T-helper 2 cell (primary cell): ENCODE measurements at places on chromosomes 13 and 19.

DNA sequence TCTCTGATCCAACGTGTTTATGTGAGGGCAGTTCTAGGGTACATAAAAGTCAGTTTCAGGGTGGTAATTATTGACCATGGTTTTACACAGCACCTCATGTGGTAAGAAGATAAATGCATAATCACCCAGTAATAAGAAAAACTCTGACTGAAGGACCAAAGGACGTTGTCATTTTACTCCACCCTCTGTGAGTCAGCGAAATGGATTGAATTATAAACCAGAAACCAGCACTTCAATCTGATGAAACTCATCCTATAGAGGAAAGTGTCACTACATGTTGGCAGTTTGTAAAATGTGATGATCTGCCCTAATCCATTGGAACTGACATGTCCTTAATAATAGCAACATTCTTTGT, 406.8 kb downstream of the KLF5 start:
- DNase-seq, result no peak

DNA sequence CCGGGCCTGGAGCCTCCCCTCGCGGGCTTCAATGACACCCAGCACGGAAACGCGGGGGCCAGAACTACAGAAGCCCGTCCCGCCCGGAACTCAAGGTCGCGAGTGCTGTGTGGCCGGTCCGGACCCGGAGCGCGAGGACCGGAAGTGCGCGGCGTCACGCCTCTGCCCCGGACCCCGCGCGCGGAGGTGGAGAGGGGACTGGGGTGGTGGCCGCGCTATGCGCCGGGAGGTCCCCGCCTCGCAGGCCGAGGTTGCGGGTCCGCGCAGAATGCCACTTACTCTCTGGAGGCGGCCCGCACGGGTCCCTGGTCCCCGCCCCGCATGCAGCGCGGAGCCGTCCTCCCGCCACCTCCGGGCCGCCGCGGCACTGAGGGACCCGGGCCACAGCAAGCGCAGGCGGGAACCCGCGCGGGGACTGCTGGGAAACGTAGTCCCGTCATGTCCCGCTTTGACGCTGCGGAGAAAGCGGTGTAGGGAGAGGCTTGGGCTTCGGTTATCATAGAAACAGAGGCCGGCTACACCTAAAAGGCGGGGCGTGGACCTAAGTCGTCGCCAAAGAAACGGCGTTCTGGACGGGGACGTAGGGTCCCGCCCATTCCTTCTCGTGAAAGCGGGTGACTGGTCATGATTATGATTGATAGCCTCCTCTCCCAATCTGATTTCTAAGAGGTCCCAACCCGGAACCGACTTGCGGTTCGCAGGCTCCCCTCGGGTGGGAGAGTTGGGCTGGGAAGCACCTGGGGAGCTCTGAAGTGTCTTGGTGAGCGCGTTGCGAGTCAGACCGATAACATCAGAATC, at the start of gene ZNF837:
TSS of gene ZNF837 (minus strand) at position 369 of the 798 bp plus-strand sequence. CDS start 11,698 bp downstream, outside the sequence.
- peak; percentile 100 for DNase-seq

DNA sequence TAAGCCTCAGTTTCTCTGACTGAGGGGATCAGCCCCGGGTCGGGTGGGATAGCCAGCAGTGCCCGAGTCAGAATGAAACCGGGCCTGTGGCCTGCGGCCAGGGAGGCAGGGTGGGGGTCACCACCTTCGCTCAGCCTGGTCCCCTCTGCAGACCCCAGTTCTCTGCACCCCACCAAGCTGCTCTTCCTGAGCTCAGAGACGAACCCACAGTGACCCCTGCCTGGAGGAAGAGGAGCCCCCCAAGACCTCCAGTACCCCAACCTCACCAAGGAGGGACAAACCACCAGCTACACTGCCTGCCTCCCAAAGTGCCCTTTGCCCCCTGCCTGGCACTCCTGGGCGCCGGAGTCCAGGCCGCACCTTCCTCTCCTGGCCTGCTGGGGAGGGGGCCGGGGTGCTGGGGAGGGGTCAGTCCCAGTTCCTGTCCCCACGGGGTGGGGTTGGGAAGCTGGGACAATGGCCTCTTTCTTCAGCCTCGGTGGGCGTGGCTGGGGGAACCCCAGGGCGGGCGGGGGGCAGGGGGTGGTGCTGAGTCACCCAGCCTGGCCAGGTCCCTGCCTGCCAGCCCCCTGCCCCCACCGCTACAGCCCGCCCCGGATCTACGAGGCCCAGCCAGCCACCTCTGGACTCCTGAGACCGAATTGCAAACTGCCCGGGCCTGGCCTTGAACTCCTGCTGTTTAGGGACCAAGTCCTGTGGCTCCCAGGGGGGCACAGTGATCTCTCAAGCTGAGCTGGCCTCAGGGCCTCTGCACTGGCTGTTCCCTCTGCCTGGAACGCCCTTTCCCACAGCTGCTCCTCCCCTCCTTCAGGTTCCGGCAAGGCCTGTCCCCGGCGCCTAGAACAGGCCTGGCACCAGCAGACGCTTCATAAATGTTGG, 14.3 kb downstream of the ZBTB7A start:
- DNase-seq, result no peak

DNA sequence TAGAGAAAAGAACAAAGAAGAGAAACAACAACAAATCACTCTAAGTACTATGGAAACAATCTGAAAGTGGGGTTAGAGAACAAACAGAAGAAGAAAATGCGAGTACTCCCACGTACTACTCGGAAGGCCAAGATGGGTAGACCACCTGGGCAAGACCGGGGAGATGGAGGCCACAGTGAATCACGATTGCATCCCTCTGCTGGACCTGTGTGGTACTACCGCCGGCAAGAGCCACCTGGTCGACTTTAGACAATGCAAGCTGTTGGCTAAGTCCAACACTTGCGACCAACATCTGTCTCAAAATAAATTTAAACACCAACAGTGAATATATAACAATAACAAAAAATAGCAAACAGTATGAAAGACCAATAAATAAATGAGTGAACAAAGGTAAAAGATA, 45.5 kb upstream of the ZNF91 start:
- no peak for DNase-seq

DNA sequence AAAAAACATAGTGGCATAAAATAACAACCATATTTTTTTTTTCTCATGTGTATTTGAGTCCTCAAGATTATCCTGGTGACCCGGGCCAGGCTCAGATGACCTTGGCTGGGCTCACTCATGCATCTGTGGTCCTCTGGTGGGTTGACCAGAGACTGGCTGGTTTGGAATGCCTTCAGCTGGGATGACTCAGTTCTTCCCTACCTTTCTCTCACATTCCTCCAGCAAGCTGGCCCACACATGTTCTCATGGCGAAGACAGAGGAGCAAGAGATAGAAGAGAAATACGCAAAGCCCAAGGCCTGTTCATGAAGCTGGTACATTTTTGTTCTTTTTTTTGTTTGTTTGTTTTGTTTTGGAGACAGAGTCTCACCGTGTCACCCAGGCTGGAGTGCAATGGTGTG, 14.3 kb upstream of the ZNF541 start:
- DNase-seq, result no peak

GRCh38 chr19:48745208-48745995, 1.3 kb downstream of the IZUMO1 start:
- DNase-seq, result peak; percentile 42

DNA sequence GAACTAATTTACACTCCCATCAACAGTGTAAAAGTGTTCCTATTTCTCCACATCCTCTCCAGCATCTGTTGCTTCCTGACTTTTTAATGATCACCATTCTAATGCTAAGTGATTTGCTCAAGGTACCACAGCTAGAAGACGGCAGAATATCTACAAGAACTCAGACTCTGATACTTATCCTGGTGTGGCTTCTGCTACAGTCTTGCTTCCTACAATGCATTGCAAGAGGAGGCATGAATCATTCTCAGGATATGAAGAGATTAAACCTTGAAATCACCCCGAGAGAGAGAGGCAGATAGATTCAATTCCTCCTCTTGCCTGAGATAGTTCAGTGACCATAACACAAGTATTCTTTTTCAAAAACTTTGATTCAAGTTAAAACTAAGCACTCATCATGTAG, 306.4 kb downstream of the TBC1D4 start:
- no peak for DNase-seq

- peak; percentile 34 for DNase-seq
These were observed 3.0 kb upstream of the COX6B1 start for GRCh38 chr19:35644987-35645679.

DNA sequence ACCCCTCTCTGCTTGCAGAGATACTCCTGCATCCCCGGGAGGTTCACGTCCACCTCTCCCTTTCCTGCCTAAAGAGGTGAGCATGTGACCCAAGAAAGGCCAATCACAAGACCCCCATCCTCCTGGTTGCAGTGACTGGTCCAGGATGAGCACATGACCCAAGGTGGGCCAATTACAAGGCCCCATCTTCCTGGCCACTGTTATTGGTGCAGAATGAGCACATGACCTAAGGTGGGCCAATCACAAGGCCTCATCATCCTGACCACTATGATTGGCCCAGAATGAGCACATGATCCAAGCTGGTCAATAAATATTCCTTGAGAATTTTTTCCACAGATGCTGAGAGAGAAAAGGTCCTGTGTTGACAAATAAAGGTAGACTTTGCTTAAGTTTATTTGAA, 350.7 kb downstream of the EFNB2 start:
- DNase-seq, result no peak

DNA sequence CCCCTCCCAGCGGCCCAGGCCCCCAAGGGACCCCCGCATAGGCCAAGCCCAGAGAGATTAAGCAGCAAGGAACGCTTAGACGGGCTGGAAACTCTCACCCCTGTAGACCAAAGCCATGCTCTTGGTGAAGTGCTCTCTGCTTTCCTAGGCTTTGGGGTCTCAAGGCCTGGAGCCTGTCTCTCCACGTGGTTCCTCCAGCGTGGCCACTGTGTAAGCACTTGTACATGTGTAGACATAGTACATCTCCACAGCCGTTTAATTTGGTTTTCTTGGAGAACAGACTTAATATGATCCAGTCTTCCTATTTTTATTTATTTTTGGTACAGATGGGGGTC, 1.1 kb downstream of the NUDT19 start:
- DNase-seq, result peak; percentile 11

DNA sequence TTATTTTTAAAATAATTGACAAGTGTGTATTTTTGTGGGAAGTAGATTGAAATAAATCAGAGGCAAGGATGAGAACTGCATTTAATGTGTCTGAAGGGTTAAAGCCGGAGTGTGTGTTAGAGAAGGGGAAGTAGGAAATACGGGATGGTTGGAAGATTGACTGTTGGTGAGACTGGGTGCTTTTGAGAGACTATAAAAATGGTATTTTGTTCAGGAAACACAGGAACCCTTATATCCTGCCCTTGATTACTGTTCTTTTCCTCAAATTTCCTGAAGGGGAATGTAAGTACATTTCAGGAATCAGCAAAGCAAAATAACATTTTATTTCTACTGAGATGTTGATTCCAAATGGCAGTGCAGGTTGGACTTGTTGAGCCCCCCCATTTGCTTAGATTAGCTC, 15.1 kb downstream of the IFT88 start:
- no peak for DNase-seq

DNA sequence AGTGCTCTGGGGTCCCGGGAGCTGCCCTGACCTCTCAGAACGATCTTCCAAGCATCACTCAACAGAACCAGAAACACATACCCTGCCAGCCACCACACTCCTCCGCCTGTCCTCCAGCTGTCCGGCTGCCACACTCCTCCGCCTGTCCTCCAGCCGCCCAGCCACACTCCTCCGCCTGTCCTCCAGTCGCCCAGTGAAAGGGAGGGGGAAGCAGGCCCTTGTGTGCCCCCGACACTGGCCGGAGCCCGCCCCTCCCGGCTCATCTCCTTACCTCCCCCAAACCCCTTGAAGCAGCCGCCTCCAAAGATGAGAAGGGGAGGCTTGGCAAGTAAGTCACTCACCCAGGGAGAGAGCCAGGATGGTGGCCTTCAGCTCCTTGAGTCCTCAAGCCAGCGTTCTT, 40.2 kb downstream of the STK24 start:
- no peak for DNase-seq

DNA sequence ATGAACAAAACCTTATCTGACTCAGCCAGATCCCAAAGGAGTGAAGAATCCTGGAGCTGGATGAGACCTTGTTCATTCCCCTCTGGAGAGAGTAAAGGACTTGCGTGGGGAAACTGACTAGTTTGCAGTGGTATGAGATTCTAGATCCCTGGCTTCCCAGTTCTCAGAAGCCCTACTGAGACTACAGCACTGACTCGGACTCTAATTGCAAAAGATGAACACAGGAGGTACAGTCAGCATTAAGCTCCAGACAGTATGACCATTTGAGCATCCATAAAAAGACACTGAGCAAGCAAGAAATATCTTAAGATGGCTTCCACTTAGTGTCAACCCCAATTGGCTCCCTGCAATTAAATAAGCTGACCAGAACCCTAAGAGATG, 6.8 kb downstream of the ZC3H4 start:
- DNase-seq, result no peak

- no peak for DNase-seq
These were observed 58.6 kb upstream of the WDFY2 start for GRCh38 chr13:51525567-51526167.

DNA sequence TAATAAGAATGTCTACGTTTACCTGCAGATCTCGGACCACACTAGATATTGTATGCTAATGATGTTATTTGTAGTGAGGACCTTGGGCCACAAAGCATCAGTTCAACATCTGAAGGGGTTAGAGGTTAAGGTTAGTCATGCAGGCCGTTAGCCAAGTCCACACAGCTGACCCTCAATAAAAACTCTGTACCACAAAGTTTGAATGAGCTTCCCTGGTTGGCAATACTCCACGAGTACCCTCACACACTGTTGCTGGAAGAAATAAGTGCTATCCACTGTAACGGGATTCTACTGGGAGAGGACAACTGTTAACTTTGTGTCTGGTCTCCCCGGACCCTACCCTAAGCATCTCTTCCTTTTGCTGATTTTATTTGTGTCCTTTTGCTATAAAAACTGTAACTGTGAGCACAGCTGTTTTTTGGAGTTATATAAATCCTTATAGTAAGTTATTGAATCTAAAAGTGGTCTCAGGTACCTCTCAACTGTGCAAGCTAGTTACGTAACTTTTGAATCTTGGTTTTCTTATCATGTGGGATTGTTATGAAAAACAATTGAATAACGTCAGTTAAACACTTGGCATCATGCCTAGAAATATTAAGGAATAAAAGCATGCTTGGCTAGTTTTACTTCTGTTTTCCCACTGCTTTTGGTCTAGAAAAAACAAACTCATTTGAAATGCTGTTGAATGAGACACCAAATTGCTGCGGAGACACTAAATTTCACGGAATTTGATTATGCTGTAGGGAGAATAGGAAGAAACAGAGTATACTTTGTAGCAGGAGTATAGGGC, 181.5 kb downstream of the DNAJC3 start:
- no peak for DNase-seq

DNA sequence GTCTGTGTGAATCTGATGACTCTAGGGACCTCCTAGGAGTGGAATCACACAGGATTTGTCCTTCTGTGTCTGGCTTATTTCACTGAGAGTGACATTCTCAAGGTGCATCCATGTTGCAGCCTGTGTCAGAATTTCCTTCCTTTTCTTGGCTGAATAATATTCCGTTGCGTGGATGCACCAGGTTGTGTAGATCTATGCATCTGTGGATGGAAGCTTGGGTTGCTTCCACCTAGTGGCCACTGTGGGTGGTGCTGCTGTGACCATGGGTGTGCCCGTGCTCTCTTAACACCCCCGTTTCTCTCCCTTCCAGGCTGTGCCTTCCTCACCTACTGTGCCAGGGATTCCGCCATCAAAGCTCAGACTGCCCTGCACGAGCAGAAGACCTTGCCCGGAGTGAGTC, 26.2 kb downstream of the CELF5 start:
- peak; percentile 15 for DNase-seq

- DNase-seq, result no peak
These were observed 15.2 kb upstream of the ERCC2 start for GRCh38 chr19:45385392-45386221.
